ENCODE measurements at places on chromosomes 4 and X.

- DNase-seq, result no peak
Observed at GRCh38 chr4:793093-793861, 32.7 kb downstream of the CPLX1 start.

DNA sequence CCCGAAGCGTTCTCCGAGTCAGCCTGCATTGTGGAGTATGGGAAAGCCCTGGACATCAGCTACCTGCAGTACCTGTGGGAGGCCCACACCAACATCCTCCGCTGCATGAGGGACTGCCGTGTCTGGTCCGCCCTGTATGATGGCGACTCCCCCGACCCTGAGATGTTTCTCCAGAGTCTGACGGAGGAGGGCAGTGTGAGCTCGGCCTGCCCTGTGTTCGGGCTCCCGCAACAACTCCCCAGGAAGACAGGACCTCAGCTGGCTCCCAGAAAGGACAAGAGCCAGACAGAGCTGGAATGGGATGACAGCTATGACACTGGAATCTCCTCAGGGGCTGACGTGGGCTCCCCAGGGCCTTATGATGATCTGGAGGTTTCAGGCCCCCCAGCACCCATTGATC is 111.3 kb downstream of the GATB start:
- no peak for DNase-seq

DNA sequence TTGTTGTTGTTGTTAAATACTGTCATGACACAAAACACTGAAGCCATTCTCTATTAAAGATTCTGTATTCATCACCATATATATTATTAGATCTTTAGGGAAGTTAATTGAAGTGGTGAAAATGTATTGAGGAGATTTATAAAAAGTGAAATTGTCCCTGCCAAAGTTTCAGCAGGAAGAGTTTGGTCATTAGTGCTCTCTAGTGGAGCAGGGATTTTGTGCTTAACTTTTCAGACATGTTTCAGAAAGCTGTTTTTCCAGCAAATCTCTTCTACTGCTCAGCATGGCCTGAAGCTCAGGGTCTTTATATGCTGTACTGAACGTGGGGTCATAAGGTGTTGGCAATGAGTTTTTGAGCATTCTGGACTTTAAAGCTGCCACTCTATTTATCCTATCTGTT is 36.7 kb upstream of the CXXC4 start:
- no peak for DNase-seq

- no peak for DNase-seq
Observed at GRCh38 chr4:11471618-11472017, 42.9 kb upstream of the HS3ST1 start.

DNA sequence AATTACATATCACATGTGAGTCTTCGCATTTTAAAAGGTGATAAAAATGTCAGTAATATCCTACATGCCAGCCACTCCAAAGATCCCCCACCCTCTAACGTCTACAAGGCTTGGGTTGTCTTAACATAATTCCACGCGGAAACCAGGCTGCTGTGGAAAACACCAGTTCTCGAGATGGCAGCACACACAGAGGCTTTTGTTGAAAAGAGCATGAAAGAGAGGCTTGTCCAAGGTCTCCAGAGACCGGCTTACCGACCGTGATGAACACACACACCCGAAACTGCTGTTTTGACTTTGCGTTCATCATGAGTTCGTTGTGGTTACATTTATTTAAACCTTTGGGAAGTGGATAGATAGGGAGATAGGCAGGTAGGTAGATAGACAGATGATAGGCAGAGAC is 87.9 kb downstream of the CRLF2 start:
- no peak for DNase-seq

DNA sequence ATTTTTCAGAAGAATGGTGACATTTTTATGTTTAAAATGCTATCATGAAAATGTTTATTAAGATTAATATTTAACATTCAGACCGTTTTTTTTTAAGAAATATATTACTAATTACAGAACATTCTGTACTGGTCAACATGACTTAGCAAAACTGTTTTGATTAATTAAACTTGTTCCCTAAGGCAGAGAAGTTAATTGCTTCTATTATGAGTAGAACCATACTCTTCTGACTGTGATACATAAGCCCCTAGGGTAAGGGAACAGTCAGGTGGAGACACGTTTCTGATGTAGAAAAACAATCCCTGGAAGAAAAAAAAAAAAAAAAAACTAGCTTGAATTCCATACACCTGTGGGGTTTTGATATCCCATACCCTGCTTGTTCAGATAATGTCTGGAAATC is 97.4 kb downstream of the GPM6A start:
- DNase-seq, result no peak

GRCh38 chr4:141132709-141133145 is 542 bp downstream of the RNF150 start:
- DNase-seq, result no peak

GRCh38 chr4:26032142-26032541 is 118.1 kb downstream of the SMIM20 start:
- no peak for DNase-seq

GRCh38 chrX:27565992-27566391 is 24.2 kb upstream of the DCAF8L2 start:
- no peak for DNase-seq

GRCh38 chrX:148956352-148956751 is 455.9 kb downstream of the AFF2 start:
- DNase-seq, result no peak

DNA sequence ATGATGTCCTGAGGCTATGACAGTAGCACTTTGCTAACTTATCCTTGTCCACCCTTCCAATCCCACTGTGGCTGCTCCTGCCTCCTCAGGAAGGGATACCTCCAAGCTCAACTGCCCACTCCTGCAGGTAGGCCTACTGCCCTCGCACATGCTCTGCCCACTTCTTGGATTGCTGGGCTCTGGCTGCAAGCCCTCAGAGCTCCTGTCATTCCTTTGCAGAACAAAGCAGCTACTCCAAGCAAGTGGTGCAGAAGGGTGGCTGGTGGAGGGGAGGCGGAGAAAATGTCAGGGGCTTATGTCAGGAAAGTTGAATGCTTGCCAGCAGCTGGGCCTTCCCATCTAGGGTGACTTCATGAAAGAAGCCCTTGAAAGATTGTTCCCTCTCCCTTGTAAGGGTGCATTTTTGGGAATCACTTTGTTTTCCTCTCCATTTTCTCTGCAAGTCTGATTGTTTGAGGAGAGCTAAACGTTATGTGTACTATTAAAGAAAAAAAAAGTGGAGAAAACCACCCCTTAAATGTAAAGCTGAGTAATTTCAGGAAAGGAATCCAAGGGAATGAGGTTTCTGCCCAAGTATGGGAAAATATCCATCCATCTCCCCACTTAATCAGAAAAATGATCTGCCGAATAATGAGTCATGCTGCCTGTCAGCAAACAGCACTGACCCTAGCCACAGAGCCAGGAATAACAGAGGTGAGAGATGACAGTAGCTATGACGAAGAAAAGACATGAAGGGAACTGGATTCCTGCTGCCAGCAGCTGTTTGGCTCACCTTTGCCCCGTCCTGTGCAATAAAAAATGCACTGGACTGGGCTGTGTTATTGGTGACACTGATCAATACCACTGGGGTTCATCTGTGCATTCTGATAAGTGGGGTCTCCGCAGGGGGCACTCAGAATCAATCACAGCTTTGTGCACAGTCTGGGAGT is 102.0 kb downstream of the RTL5 start:
- DNase-seq, result no peak

DNA sequence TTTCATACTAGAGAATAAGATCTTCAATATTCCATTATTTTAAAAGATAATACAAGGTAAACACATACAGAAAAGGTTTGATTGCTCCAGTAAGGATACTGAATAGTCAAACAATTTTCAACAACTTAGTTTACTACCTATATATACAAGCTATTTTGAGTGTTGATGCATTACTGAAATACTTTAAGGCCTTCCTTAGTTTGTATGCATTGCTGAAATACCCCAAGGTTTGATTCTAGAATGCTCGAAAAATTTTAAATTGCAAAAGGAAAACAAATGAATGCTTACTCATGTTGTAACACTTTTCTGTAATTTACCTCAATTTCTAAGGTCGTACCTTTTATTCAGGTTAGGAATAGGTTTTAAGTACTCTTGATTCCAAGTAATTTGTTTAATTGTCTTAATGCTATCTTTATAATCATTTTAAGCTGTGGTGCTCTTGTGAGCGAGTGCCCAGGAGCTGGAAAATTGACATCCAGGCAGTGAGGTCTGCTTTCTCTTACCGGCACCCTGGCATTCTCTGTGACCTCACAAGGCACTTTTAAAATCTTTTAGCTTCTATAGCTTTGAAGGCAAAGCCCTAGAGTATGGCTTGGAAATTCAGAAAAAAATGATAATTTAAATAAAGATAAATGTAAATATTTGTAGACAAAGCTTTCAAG is 114.0 kb downstream of the BMPR1B start:
- no peak for DNase-seq

- no peak for DNase-seq
Observed at GRCh38 chr4:17309567-17310268, 202.2 kb downstream of the QDPR start.

DNA sequence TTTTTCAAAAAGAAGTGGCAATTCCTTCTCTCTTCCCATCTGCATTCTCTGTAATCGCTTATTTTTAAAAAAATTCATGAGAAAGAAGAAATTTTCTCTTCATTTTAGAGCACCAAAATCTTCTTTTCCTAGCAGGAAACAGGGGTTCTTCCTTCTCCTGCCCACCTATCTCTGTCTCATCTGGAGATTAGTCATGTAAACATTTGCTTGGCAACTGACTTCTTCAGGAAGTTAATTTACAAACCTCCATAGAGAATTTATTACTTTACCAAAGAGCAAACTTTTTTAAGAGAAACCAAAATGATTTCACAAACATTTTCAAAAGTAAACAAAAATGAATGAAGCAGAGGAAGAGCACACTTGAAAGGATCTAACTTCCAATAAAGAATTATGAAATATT is 13.5 kb downstream of the TTC29 start:
- no peak for DNase-seq

GRCh38 chr4:148211533-148211932 is 230.7 kb downstream of the NR3C2 start:
- no peak for DNase-seq

- no peak for DNase-seq
Observed at GRCh38 chr4:15161439-15161838, 159.2 kb downstream of the CPEB2 start.

GRCh38 chr4:176270669-176271068 is 1.6 kb upstream of the ASB5 start:
- DNase-seq, result no peak

GRCh38 chr4:104735174-104735573 is 240.5 kb upstream of the CXXC4 start:
- DNase-seq, result no peak

DNA sequence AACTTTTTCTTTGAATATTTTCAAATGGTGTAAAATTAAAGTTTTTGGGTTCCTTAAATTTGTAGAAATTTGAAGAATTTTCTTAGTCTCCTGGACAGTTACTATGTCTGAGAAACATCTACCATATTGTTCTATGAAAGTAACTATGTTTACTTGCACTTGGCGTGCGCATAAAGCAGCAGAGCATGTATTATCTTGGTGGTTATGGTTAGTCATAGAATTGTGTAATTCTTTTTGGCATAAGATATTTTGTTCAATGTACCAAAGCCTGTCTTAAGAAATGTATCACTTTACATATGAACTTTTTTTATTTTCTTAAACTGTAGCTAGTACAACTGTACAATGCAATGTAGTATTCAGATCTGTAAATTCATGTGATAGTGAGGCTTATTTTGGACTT is 49.2 kb downstream of the CDS1 start:
- DNase-seq, result no peak

- no peak for DNase-seq
Observed at GRCh38 chrX:153420851-153421599, 9.8 kb downstream of the ZFP92 start.

GRCh38 chr4:143025081-143025704 is 159.5 kb upstream of the USP38 start:
- DNase-seq, result no peak

DNA sequence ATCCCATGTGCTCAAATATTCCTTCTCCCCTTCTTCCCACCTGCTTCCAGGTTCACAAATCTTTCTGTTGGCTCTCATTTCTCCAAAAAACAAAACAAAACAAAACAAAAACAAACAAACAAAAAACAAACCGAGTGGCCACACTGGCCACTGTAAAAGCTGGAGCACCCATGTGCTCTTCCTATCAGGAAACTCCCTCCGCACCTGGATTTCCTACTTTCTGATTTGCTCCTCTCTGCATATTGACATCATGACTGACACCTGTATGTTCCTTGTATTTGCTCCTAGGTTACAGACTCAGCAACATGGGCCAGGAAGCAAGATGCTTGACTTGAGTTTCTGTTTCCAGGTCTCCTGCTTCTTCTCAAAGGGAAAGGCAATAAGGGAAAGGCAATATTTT is 258.8 kb downstream of the GPC3 start:
- DNase-seq, result no peak

GRCh38 chrX:68596871-68597270 is 50.6 kb upstream of the STARD8 start:
- no peak for DNase-seq

DNA sequence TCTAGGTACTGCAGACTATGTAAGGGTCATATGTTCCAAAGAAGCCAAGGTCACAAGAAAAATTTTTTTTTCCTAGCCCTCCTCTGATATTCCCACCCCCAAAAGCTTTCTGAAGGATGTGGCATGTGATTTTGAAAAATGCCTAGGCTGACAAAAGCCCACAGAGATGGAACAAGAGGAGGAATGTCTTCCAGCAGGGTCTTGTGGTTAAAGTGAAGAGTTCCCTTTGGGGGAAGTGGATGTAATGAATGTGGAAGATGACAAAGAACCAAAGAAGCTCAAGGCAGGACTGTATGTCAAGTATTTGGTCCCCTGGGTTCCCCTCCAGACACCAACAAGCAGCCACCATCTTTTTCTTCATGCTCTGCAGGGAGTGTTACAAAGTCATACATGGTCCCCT is 268.8 kb downstream of the BCOR start:
- DNase-seq, result no peak

DNA sequence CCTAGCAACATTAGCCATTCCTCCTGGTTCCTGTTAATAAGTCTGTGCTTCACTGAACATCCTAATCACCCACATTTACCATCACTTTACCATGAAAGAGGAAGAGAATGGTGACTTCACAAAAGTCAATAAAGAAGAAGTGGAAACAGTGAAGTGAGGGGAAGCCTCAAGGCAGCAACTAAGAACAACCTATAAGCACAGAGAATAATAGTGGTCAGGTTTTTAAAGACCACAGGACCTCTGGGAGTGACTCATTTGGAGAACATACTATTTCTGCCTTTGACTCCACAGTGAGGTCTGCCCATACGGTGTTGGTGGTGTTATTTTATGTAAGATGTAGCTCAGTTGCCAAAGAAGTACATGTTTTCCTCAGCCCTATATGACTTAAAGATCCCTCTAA is 86.0 kb upstream of the TET2 start:
- DNase-seq, result no peak

GRCh38 chr4:39304651-39305050 is 61.5 kb downstream of the RFC1 start:
- no peak for DNase-seq

All from stimulated activated CD4-positive, alpha-beta T cell treated with anti-CD3 and anti-CD28 coated beads, TNF-alpha, amount 100 ng/mL, for 1 hour (primary cell).